ENCODE measurements at places on chromosomes 3 and 15.

DNA sequence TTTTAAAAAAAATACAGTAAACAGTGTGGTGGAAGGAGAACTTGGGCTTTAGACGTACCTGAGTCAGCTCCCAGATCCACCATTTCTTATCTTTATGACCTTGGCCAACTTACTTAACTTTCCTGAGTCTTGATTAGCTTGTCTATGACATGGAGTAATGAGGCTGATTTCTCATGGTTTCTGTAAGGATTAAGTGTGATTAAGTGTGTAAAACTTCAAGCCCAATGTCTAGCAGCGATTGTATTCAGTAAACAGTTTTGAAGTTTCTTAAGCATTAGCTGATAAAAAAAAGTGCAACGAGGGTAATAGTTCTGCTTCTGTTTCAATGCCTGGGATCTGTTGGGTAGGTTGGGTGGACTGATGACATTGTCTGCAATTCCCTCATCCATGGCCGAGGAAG lies 10.8 kb downstream of the TRPM1 start:
- DNase-seq = no peak

DNA sequence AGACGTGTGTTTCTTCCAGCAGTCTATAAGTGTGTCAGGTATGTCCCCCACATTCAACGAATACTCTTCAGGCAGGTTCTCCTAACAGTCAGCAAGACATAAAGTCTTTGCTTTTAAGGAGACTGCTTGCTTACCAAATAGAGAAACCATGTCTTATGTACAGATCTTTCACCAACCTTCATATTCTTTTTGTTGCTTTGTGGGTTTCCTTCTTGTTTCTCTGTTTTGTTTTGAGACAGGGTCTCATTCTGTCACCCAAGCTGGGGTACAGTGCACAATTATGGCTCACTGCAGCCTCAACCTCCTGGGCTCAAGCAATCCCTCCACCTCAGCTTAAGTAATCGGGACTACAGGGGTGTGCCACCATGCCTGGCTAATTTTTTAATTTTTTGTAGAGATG lies 14.3 kb downstream of the DYNC1LI1 start:
- DNase-seq = no peak

DNA sequence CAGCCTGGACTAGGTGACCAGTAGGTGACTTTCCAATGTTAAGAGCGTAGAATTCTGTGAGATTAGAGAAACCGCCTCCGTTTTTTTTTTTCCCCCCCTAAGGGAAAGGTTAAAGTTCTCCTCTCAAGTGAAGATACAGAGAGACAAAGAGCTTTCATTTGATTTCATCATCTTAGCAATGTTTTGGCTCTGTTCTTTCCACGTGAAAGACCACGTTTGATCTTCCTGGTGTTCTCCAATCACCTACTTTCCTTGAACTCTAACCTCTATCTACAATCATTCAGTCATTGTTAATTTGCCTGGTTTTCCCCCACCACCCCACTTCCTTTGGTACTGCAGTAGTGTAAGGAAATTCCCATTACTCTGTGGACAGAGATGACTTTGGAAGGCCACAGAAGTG lies 36.9 kb upstream of the CLRN1 start:
- DNase-seq = no peak

DNA sequence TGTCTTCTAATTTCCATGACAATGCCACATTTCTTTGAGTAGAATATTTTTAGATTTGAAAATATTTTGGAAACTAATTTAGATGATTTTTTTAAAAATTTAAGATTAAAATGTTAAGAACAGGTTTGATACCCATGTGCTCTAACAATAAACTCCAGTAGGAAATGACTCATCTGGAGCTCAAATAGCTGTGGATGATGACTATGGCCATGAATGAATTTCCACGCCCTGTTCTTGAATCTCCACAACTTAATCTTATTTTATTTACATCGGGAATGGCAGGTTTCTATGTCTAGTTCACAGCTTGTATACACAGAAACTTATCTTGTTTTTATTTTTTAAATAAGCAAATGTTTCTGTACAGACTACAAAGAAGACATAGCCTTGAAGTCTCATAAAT lies 726.8 kb downstream of the NAALADL2 start:
- DNase-seq = no peak

- peak; percentile 33 for DNase-seq
These were observed 623.5 kb upstream of the TBL1XR1 start for GRCh38 chr3:177820683-177821316.

DNA sequence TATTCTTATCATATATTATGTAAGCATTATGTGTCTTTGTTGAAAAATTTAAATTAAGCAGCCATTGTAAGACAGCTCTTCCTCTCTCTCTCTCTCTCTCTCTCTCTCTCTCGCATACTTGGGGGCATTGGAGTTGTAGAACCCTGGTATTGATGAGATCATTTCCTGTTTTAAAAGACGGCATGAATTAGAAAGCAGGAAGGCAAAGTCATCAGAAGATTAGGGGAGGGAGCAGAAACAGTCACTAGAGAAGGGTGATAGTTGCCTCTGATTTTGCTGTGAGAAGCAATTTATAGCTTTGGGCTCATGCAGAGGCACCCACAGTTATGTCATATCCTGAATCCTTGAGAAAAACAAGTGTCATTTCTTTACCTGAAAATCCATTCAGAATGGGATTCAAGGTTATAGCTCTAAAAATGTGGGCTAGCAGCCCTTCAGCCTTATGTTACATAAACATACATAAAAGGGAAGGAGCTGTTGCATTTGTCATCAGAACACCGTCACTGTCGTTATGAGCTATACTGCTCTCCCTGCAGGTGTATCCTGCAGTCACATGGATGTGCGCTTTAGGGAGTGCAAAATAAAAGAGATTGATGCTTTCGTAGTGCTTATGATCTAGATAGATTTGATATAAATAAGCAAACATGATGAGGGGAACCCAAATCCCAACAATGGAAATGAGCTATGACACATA lies 213.8 kb downstream of the NR1D2 start:
- DNase-seq = no peak

GRCh38 chr3:191296041-191296541 lies 33.1 kb upstream of the CCDC50 start:
- DNase-seq = no peak

GRCh38 chr3:83524901-83525300 lies 1433.9 kb upstream of the CADM2 start:
- no peak for DNase-seq

DNA sequence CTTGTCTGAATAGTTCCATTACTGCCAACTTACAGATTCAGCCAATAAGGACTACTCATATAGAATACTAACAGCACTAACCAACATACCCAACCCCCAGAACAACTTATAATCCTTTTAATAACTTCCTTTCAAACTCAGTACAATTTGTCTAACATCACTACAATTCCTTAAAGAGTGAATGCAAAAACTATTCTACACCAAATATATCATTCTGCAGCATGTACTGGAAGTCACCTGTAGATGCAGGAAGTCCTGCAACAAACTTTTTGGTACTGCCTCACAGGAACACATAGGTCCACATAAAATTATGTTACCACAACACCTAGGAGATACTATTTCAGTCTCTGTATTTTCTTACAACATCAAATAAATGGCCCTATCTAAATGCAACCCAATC lies 2.1 kb downstream of the CCNL1 start:
- no peak for DNase-seq

GRCh38 chr3:172711454-172711795 lies 558 bp upstream of the NCEH1 start:
- DNase-seq = peak; percentile 77

- DNase-seq = no peak
These were observed 51.9 kb downstream of the RPLP1 start for GRCh38 chr15:69504352-69505040.

DNA sequence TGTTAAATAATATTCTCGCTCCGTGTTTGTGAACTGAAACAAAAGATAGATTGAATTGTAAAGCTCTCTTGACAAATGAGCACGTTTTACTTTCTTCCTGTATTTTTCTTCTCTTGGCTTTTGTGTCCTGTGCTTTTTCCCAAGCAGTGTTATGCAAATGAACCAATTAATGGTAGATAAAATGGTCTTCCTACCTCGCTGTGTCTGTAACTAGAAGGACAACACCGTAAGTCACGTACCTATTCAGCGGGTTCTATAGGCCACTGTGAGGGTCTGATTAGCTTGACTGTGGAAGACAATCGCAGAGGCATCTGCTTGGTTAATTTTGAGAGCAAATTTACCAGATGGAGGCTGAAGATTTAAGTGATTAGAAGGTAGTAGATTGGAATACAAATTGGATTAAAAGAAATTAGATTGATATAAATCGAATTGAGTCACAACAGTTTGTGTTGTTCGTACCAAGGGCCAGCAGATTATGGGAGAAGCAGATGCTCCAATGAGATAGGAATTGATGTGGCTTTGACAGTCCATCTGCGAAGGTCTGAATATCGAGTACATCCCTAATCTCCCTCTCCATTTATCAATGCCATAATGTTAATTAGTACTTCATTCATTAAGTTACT lies 40.2 kb downstream of the ROBO2 start:
- DNase-seq = no peak

DNA sequence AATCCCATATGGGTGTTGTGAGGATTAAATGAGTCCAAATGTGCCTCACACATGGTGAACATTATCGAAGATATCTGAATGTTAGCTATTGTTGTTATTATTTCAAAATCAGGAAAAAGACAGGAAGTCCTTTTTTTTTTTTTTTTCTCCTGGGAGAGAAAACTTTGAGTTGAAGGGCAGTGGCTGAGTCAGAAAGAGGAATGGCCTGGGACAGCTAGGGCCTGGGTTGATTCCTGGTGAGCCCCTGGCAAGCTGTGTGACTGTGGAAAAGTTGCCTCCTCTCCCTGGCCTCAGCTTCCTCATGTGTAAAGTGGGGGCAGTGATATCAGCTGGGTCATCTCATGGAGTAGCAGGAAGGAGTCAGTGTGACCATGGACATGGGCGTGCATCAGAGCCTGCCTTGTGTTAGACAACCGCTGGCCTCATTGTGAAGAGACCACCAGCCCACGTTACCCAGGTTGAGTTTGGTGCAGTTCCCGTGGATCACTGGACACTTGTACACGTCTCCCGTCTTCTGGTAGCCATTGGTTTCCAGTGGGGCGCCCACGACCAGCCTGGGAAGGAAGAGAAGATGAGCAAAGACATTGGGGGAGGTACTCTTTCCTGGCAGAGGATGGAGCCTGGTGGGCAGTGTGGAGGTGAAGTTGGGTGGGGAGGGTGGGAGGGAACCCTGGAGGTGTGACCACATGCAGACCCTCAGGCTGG lies 63.1 kb downstream of the ITGA11 start:
- DNase-seq = no peak

DNA sequence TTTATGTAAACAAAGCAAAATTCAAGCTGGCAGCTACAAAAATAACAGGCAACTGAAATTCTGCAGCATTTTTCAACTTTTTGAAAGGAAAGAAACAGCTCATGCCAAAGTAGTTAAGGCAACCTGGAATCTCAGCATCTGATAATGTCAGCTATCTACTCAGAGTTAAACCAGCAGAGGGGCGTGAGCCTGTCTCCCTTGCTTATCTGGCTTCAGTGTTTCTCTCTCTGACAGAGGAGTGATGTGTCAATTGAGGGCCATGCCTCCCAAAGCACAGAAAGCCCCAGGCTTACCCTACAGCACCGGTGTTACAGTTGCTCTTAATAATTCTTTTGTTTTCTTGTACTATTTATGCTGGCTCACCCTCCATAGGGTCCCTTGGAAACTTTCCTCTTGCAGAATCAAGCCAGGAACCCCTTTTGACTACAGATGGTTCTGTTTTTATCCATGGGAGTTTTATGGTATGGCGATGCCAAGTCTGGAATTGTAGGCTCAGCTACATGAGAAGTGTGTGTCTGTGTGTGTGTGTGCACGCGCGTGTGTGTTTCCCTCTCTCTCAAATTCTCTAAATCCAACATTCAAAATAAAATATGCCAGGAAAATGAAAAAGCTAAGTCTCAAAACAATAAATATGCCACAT lies 7.3 kb downstream of the TMEM212 start:
- DNase-seq = no peak

DNA sequence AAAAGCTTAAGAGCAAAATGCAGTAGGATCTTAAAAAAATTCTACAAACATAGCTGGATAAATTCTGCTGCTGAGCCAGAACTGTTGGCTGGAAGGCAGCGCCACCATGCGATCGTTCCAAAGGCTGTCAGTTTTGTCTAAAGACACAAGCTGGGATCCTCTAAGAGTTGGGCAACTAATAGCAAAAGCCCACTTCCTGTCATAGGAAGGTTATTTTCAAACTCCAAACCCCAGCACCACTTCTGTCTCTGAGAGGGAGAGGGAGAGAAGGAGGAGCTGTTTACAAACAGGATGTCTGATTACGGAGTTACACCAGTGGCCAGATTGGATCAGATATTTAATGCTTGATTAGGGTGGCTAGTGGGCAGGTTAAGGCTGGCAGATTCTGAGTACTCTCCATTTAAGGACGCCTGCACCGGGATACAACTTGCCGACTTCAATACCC lies 44.0 kb downstream of the EIF4E3 start:
- DNase-seq = peak; percentile 94

DNA sequence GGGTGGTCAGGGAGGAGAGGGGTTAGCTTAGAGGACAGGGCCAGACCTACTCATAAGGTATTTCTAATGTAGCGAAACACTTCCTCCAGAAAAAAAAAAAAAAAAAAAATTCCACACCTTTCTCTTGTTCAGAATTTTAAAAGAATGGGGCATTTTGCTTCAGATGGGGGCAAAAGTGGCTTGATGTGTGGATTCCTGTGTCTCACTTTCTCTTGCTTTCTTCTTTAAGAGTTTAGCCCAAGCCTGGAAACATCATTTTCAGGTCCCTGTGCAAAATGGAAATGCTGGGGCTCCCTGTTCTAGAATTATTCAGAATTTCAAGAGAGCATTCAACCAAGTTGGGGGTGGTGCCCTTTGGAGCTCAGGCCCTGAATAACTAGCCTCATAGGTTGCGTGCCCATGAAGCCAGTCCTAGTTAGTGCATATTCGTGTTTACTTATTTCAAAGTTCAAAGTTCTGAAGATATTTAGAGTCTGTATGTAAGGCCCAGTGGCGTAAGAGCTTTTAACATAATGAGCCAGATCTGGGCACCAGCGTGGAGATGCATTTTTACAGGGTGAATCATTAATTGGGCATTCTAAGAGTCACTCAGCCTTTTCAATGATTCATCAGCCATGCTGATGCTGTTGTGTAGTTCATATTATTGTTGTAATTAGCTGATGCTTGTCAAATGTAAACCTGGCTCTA lies 104.5 kb downstream of the RPLP1 start:
- no peak for DNase-seq

DNA sequence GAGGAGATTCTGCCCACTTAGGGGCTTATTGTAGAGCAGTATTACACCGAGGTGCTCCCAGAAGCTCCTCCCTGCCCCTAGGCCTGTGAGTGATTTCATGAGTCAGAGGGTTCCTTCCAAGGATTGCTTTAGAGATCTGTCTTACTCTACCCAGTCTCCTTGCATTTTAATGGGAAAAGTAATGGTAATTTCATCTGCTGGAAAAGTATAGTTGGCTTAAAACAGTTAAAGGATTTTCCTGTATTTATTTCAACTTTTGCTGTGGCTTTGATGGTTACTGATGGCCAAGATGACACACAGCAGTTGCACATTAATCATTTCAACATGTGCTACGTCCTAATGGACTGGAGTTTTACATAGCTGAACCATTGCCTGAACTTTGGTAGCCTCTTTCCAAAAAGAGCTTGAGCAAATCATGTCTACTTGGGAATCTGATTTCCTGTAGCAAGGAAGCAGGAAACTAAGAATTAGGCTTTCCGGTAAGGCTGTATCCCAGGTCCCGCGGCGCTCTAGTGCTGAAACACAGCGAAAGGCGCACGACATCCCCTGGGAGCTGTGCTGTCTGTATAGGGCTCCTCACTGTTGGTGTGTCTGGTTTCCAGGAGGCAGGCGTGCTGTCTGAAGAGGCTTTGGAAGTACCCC lies 9.2 kb upstream of the PGPEP1L start:
- DNase-seq = peak; percentile 57

- peak; percentile 43 for DNase-seq
These were observed 39.4 kb downstream of the FOXL2 start for GRCh38 chr3:138907539-138907938.
